NCI-H146 (cell line): ENCODE measurements at places on chromosomes 4 and X.

- DNase-seq, result no peak
These were observed 200.5 kb downstream of the NWD2 start for GRCh38 chr4:37445023-37445422.

GRCh38 chrX:131923614-131924250 lies 99.4 kb upstream of the STK26 start:
- DNase-seq, result no peak

DNA sequence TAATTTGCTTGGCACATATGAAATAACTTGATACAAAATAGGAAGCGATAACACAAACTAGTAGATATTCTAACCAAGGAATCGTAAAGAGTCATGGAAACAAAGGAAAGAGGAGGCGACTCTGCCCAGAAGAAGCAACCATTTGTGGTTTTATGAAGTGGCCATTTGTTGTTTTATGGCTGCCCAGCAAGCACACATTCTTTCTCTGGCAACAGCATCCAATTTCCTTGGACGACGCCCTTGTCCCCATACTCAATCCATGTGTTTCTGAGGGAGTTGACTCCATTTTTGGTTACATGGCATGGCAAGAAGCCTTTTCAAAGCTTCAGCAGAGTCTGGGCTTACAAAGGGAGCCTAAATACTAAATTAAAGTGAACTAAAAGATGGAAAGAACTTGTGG lies 295.1 kb downstream of the INPP4B start:
- DNase-seq, result no peak

- no peak for DNase-seq
These were observed 76.4 kb downstream of the MAGED4 start for GRCh38 chrX:52261125-52261462.

- DNase-seq, result no peak
These were observed 96.5 kb downstream of the SH3RF1 start for GRCh38 chr4:169174247-169174646.

GRCh38 chr4:89368861-89369260 lies 61.3 kb upstream of the GPRIN3 start:
- DNase-seq, result no peak

GRCh38 chrX:41558531-41558930 lies 111.4 kb downstream of the NYX start:
- DNase-seq, result no peak

DNA sequence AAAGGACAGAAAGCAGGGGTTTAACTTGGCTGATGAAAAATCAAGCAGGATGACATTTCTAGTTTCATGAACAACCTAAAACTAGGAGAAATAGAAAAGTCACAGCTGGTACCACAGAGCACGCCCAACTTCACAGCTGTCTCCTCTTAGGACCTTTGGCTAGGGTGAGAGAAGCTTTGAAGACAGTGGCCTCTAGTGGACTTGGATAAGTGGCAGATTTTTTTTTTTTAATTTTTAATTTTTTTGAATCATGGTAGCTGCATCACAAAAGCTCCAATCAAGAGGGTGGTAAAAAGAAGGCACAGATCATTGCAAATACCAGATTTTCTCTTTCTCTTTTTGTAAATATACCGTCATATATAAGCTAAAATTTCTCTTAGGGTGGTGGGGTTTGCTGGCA lies 20.2 kb upstream of the MAP3K15 start:
- peak; percentile 38 for DNase-seq

DNA sequence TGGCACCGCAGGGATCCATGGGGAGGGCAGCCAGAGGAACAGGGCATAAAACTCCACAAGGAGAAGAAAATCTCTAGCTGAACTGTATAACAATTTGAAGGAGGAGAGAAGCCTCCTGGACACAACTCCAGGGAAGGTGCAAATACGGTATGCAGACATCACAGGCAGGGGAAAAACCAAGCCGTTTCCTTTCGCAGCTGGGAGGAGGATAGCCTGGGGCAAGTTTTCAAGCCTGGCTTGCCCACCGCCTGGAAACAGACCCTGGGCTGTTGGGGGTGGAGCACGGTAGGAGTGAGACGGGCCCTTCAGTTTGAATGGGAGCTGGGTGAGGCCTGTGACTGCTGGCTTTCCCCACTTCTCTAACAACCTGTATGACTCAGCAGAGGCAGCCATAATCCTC lies 43.4 kb upstream of the TAF9B start:
- DNase-seq, result no peak
